ENCODE measurements at places on chromosomes 13 and 19.
A peak's percentile ranks its signal among the peaks of the same experiment; 100 is the strongest.

GRCh38 chr13:112683581-112683980 lies 6.3 kb upstream of the ATP11A start:
- DNase-seq = no peak

DNA sequence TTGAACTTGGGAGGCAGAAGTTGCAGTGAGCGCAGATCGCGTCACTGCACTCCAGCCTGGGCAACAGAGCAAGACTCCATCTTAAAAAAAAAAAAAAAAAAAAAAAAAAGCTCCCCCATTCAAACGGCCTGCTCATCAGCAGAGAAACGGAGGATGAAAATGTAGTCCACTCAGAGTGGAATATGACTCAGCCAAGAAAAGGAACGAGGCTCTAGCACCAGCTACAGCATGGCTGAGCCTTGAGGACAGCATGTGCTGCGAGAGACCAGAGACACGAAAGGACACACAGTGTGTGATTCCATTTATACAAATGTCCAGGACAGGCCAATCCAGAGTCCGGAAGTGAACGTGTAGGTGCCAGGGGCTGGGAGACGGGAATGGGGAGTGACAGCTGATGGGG lies 18.1 kb upstream of the MIER2 start:
- no peak for DNase-seq

GRCh38 chr19:8158411-8159074 lies 9.2 kb upstream of the FBN3 start:
- no peak for DNase-seq

- DNase-seq = peak; percentile 13
Observed at GRCh38 chr13:31431722-31432137, 232.0 kb downstream of the B3GLCT start.

GRCh38 chr19:12940897-12941296 lies 2.5 kb downstream of the CALR start:
- no peak for DNase-seq

GRCh38 chr13:99043831-99044231 lies 66.0 kb upstream of the DOCK9 start:
- no peak for DNase-seq

GRCh38 chr19:1360126-1360817 lies 23.4 kb upstream of the NDUFS7 start:
- no peak for DNase-seq

DNA sequence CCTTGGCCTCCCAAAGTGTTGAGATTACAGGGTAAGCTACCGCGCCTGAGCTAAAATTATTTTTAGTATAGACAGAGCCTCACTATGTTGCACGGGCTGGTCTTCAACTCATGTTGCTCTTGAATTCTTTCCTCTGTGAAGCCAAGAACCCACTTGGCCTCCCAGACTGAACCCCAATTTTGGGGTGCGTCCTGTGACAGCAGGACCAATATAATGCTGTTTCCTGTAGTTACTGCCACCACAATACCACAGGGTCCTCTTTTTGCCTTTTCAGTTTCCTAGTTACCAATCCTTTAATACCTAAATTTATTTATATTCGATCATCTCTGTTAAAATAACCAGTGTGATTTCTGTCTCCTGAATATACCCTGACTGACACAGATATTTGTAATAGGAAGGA lies 32.9 kb downstream of the TSKS start:
- no peak for DNase-seq

DNA sequence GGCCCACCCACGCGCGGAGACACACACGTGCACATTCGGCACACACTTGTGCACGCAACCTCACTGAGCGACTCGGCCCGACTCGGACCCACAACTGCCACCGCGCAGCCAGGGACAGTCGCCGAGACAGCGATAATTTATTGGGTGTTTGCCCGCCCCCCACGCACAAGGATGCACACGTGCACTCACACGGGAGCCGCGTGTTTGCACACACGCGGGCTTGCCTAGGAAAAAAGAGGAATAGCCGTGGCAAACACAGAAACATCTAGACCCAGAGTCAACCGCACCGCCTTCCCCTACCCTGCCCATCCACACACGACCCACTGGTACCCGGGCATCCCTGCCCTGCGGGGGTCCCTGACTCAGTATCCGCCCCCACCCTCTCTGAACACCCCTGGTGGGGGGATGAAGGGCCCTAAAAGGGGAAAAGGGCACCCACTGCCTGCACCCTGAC lies 1.1 kb upstream of the SSBP4 start:
- peak; percentile 34 for DNase-seq

GRCh38 chr19:15448044-15448777 lies 1.5 kb downstream of the WIZ start:
- DNase-seq = no peak

- no peak for DNase-seq
Observed at GRCh38 chr13:51405176-51405575, 47.7 kb downstream of the INTS6 start.

- DNase-seq = no peak
Observed at GRCh38 chr13:42883142-42883541, 101.8 kb downstream of the FAM216B start.

- no peak for DNase-seq
Observed at GRCh38 chr19:29644210-29644609, 21.1 kb upstream of the PLEKHF1 start.

DNA sequence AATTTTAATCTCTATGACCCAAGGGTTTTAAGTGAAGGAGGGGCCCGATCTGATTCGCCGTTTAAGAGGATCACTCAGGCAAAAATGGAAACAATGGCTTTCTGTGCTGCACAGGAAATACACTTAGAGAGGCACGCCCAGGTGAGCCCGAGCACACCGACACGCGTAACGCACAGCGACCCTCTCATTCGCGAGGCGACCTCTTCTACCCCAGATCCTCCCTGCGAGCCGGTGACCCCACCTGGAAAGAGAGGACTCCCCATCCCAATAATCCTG lies 216 bp downstream of the SH2D3A start:
- DNase-seq = no peak
